HT-29 (cell line): ENCODE measurements at places on chromosomes 12 and 14. TPM values are rescaled to one million over a fixed set of nuclear protein-coding genes. Genes with fewer than 3 reads are reported as not detected.

Gene ASCL1
- not detected in 2 replicates for total RNA-seq

Gene PRMT5
- 46.4 and 47.6 TPM in 2 replicates for total RNA-seq

Gene TTC6
- 6.2 and 6.3 TPM in 2 replicates for total RNA-seq

Gene FAM90A1
- not detected in 2 replicates for total RNA-seq

Gene KCNC2
- not detected in 2 replicates for total RNA-seq

Gene ART4
- not detected in 2 replicates for total RNA-seq

Gene KRT71
- total RNA-seq, result not detected in 2 replicates

Gene BHLHE41
- 79.8 and 82.7 TPM in 2 replicates for total RNA-seq

Gene JDP2
- 15.5 and 16.0 TPM in 2 replicates for total RNA-seq

Gene RAD52
- 1.9 and 9.1 TPM in 2 replicates for total RNA-seq

Gene COX8C
- total RNA-seq, result not detected in 2 replicates

Gene CLECL1
- total RNA-seq, result not detected in 2 replicates

Gene RHOJ
- not detected in 2 replicates for total RNA-seq

Gene SLC8A3
- not detected in 2 replicates for total RNA-seq

Gene RNASE4
- total RNA-seq, result 6.6 and 8.7 TPM in 2 replicates

Gene ESR2
- total RNA-seq, result 0.03 TPM in 1 of 2 replicates, not detected in the other

Gene FIGNL2
- total RNA-seq, result not detected in 2 replicates

Gene ZNF385A
- 0.10 and 1.3 TPM in 2 replicates for total RNA-seq

Gene DAO
- total RNA-seq, result not detected in 2 replicates

Gene PALS1
- total RNA-seq, result 4.7 and 8.3 TPM in 2 replicates
